ENCODE measurements at places on chromosomes 7 and 10.

GRCh38 chr7:41637049-41637448 is 65.8 kb downstream of the INHBA start:
- DNase-seq = no peak

GRCh38 chr7:25256333-25256819 is 28.1 kb upstream of the NPVF start:
- DNase-seq = no peak

DNA sequence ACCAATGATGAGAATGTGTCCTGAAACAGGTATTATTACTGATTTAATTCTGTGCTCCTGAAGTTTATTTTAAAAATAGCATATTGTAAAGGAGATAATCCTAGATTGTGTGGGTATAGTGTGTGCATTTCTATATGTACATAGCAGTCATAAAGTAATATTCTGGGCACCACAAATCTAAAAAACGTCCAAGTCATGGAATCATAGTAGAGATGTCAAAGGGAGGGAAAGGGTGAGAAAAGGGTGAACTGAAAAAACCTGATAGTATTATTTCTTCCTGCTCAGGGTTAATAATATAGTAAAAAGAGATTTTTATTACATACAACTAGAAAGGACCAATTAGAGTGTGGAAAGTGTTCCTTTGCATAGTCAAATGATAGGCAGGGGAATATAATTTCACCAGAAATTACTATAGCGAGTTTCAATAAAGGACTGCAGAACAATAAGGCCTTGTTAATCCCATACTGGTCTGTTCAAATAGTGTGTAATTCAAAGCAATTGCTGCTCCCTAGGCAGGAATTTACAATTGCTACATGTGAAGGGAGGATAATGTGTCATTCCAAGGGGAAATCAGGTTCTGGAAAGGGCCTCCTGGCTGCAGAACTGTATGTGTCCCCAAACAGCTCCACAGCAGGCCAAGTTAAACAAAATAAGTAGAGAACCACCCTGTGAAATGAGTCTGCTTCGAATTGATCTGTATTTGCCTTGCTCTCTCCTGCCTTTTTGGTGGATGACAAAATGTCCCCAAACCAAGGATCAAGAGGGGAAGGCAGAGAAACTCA is 42.5 kb upstream of the KMT2E start:
- peak; percentile 66 for DNase-seq

- peak; percentile 83 for DNase-seq
Measured at GRCh38 chr7:28806841-28807240, 151.3 kb downstream of the TRIL start.

DNA sequence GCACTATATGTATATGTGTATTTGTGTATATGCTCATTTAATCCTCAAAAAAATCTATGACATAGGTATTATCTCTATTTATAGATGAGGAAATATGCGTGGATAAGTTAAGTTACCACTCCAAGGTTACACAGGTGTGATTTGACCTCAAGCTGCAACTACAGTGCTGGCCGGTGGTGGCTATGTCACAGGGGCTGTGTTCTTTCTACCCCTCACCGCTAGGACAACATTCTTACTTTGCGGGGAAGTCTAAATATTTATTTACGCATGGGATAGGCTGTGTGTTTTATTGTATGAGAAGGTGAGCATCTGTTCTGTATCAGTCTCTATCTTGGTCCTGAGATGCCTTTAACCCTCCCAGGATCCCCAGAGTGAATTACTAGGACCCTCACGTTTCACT is 60.0 kb downstream of the CREB5 start:
- no peak for DNase-seq

GRCh38 chr10:293636-294035 is 158.4 kb downstream of the ZMYND11 start:
- no peak for DNase-seq

DNA sequence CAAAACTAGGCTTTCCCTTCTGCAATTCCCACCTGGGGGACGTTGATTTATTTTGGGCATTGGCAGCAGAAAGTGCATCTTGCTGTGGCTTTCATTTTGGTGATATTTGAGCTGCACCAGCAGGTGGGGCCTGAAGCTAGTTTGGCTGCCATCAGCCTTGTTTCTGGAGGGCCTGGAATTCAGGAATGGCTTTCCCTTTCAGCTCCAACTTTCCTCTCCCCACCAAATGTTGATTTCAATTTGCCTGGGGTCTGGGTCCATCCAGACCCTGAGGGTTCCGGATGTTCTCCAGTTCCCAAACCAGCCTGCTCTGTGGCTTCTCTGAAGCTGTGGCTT is 640.4 kb downstream of the TYW1 start:
- no peak for DNase-seq

DNA sequence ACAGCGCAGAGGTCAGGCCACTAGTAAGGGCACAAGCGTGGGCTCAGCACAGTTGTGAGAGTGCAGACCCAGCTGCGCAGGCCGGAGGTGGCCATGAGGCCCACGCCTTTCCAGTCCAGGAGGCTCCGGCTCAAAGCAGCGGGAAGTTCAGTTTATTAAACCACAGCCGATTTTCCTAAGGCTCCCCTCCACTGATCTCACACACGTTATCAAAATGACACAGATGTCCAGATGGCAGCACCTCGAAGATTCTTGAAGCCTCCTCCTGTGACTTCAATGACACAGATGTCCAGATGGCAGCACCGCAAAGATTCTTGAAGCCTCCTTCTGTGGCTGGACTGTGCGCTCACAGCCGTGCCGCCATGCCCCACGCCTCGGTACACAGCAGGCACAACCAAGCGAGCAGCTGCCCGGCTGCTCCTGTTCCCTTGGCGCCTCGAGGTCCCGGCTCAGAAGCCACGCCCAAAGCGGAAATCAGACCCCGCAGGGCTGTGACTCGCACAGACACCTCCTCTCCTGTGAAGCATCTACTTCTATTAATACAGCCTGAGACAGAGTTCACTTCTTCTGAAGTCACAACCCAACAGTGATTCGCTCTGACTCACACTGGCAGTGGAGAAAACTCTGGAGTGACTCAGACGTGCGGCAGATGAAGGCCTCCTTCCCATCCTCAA is 122.7 kb downstream of the MAD1L1 start:
- peak; percentile 80 for DNase-seq

DNA sequence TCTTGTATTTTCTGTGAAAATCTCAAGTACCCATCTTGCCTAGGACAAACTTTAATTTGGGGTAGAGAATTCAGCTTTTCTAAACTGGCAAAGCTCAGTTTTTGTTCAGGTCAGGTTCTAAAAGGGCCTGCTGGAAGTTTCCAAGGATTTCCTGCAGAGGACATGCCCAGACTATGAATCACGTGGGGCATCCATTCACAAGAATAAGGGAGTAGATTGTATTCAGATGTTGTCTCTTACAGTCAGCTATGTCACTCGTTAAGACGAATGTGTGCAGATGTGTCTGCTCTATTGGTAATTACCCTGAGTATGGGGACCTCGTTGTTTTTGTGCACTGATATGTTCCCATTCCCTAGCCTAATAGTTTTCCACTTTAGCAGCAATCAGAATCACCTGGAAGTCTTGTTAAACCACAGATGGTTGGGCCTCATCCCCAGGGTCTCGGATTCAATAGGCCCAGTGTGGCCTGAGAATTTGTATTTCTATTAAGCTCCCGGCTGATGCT is 81.0 kb upstream of the ITPRID1 start:
- DNase-seq = peak; percentile 1

DNA sequence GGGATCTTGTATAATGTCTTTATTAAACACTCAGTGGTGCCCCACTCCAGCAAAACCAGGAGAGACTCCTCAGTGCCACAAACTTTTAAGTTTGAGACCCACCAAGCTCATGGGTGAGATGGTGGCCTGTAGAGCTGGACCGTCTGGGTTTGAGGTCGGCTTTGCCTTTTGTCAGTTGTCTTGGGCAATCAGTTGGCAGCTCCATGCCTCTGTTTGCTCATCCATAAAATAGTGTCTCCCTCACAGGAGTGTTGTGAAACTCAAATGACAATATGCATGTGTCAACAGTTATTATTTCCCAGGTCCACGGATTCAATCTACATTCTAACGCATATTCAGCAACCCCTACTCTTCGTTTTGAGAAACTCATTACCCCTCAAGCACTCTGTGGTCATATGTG is 367.8 kb upstream of the C7orf33 start:
- DNase-seq = peak; percentile 11

- DNase-seq = no peak
Measured at GRCh38 chr10:87551326-87551725, 46.6 kb downstream of the MINPP1 start.

DNA sequence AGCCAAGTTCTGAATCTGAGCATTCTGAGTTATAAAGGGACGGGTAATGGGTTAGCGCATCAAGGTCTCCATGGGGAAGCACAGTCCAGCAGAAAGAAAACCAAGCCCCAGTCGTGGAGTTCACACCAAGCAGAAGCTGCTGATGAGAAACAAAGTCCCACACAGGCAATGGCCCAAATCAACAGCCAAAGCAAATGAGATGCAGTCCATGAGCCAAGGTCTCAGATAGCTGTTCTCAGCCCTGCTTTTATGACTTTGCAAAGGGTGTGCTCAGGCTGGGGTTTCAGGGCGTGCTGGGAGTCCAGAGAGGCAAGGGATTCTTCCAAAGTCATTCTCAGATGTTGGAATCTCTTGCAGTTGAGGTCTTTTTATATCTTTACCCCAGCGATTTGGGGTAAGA is 32.0 kb downstream of the THNSL1 start:
- no peak for DNase-seq

GRCh38 chr10:56370217-56371113 is 9.4 kb upstream of the ZWINT start:
- DNase-seq = no peak

DNA sequence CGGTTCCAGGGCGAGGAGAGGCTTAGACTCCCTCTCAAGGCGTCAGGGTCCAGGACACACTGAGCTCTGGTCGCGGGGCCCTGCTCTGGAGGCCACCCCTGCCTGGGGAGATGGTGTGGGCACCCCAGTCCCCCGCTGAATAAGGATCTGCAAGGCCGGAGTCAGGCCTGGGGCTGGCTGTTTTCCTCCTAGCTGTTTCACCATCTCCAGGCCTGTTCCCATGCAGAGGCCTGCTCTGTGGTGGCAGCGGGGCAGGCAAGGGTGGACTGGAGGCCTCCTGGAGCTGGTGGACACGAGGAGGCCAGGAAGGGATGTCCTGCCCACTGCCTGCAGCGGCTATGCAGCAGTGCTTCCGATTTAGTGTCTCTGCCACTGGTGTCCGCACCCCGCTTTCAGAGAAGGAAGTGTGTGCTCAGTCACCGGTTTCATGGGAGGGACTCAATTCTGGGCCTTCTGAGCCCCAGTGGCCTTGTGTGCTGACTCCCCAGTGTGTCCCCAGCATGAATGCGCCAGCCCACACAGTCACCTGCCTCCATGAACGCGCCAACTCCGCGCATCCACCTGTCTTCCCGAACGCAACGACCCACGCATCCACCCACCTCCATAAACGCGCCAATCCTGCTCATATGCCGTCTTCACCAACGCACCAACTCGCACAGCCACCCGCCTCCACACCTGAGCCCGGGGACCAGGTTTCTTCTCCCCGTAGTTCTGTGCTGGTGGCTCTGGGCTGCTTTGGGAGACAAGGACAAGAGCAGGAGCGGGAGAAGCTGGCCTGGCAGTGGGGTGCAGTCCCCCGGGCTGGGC is 14.5 kb upstream of the GPR146 start:
- DNase-seq = no peak

DNA sequence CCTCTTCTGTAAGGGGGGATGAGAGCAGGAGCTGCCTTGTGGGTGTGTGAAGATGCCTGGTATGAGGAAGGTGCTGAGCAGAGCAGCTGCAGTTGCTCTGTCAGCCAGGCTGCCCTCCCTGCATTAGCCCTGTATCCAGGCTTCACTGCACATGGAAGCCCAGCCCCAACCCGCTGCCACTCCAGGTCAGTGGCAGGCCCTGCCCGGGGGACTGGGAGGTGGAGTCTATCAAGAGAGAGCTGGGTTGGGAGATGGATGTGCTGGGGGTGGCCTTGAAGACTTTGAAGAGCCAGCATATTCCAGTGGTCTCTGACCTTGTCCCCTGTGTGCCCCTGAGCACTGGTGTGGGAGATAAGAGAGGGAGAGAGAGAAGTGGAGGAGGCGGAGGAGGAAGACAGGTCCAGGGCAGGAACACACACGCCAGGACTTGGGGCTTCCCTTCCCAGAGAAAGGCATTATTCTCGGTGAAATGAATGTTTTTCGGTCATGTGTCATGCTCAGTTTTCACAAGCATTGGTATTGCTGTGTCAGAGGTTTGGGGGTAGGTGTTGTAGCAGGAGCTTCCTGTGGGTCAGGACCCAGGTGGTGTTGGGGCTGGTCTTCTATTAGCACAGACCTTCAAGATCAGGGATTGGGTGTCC is 2.6 kb downstream of the PPIF start:
- DNase-seq = no peak

DNA sequence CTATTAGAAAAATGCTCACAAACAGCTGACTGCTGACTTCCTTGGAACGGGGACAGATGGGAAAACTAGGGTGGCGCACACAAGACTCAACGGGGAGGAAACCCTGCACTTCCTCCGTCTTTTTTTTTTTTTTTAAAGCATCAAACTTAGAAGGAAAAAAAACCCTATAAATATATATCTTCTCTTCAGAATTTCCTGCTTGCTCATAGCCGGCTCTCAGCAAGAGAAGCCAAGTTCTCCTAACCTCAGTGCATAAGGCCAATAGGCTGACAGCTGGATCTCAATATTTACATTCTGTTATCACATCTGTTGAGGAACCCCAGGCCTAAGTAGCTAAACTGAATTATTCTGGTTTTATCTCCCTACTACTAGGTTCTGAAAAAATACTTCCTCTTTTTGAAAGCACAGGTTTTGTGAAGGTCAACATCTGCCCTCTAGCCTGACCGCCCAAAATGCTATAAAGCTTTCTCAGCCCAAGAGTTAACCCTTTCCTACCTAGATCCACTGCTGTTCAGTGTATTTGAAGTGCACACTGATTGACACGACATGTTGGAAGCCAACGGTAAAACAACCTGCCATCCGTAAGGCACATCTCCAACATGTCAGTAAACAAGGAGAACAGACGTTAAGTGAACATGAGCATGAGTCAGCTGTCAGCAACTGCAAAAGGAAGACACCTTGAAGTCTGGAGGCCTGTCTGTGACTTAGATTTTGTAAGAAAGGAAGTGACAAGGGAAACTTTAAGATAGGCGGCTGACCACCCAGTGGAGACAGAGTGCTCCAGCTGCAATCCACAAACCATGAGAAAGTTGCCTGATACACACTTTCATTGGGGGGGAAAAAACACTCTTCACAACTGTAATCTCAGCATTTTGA is 83.8 kb downstream of the EBLN1 start:
- no peak for DNase-seq

GRCh38 chr7:38276096-38276877 is 2.9 kb upstream of the TARP start:
- DNase-seq = no peak

- no peak for DNase-seq
Measured at GRCh38 chr10:131176907-131177306, 134.6 kb downstream of the TCERG1L start.

Measured in AG10803 (cell line).